ENCODE measurements at places on chromosomes 1 and 21.

GRCh38 chr1:26705788-26706311 lies 10.0 kb downstream of the ARID1A start:
- DNase-seq: no peak

GRCh38 chr1:209094384-209094783 lies 489.1 kb upstream of the CAMK1G start:
- no peak for DNase-seq

DNA sequence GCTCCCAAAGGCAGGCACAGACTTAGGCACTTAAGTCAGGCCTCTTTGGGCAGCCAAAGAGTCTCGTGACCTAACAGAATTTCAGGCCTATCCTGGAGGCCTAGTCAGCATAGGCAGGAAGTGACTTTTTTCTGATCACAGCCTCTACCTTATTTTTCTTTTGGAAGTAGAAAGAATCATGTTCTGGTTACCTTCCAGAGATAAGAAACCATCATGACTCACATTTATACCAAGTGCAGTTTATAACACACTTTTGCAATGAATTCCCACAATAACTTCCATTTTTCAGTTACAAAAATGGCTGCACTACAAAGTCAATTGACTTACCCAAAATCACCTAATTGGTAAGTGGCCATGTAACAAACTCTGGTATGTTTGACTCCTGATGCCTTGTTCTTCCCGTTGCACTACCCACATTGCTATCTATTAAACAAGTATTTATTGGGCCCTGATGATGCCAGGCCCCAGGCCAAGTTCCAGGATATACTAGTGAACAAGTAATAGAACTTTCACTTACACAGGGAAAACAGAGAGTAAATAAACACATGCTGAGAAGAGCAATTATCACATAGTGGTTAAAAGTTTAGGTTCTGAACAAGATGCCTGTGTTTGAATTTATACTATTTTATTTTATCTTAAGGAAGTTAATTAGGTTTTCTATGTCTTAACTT lies 74.3 kb downstream of the SH3GLB1 start:
- DNase-seq: no peak

- DNase-seq: no peak
These were observed 118.3 kb upstream of the FGGY start for GRCh38 chr1:59178339-59179187.

DNA sequence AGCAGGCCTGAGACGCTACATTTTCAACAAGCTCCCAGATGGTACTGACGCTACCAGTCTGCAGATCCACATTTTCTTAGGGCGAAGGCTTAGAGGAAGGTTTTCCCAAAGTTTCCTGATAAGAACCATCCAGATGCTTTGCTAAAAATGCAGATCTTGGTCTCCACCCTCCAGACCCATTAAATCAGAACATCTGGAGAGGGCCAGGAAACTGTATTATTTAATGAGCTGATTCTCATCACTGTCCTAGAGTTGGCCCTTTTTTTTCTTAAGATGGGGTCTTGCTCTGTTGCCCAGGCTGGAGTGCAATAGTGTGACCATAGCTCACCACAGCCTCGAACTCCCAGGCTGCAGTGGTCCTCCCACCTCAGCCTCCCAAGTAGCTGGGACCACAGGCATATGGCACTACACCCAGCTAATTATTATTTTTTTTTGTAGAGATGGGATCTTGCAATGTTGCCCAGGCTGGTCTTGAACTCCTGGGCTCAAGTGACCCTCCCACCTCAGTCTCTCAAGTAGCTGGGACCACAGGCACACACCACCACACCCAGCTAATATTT lies 67.2 kb upstream of the EFHD2 start:
- DNase-seq: no peak

DNA sequence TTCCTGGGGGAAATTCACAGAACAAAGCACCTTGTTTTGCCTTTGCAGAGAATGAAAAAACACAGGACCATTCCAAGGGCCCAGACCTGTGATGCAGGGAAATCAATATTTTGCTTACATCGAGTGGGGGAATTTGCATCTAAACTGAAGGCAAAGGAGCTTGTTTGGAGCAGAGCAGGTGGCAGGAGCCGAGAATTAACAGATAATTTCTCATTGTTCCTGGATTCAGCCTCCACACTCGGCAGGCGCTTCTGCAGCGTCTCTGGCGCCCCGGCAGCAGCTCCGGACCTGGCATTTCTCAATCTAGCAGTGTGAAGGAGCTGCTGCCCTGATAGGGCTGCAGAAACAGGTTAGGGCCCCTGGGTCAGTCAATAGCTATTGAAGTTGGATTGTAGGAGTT lies 2.0 kb upstream of the SYT6 start:
- no peak for DNase-seq

GRCh38 chr1:218946147-218946546 lies 227.5 kb upstream of the LYPLAL1 start:
- no peak for DNase-seq

DNA sequence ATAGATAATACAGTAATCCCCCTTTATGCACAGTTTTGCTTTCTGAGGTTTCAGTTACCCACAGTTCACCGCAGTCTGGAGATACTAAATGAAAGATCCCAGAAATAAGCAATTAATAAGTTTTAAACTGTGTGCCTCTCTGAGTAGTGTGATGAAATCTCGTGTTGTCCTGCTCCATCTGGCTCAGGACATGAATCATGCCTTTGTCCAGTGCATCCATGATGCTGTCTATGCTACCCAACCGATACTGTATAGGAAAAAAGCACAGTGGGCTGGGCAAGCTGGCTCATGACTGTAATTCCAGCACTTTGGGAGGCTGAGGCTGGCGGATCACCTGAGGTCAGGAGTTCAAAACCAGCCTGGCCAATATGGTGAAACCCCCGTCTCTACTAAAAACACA lies 85.0 kb upstream of the SLC2A1 start:
- DNase-seq: no peak

DNA sequence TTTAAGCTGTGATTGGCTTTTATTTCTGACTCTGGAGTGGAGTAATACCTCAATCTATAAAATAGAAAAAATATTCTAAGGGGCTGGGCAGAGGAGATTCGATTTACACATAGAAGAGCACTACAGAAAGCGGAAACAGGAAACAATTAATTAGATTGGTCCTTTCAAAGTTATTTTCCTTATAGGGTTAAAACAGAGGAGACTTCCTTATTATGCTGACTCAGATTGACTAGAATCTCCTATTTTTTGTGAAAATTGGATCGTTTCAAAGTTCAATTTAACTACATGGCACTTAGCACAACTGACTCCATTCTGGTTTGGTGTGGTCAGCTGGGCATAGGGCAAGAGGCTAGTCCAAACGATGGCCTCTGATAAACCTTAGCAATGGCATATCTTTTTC lies 48.3 kb upstream of the NCAM2 start:
- no peak for DNase-seq

DNA sequence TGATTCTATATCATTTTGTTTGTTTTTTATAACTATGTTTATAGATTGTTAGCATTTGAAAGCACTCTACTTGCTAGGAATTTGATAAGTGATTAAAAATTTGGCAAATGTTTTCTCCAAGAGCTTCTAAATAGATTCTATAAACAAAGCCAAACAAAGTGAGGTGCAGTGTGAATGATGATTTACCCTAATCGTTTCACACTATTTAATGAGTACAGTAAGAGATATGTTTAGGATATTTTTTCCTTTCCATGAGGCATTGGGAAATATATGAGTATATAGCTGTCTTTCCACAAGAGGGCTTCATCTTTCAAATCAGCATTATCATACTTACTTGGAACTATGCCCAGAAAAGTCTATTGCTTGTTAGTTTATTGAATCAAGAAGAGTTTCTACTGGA lies 277.0 kb upstream of the BRINP3 start:
- DNase-seq: no peak

DNA sequence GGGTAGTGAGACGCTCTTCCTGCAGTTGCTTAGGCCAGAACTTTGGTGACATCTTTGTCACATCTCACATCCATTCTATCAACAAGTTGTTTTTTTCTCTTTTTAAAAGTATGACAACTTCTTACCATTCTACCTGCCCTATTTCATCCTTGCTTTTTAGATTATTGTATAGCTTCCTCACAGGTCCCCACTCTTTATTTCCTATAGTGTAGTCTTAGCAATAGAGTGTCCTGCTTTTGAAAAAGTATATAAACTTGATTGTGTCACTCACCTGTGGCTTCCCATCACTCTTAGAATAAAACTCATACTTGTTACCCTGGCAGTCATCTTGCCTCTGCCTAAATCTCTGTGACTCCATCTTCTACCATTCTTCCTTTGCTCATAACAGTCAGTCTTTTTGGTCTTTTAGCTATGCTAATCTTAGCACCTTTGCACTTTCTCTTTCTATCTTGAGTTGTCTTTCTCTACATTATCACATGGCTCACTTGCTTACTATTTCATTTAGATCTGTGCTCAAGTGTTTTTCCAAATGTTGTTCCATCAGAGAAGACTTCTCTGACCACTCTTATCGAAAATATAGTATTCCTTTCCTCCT lies 9.5 kb downstream of the CDC73 start:
- no peak for DNase-seq

- DNase-seq: no peak
These were observed 2.8 kb downstream of the MYCL start for GRCh38 chr1:39898648-39899603.

DNA sequence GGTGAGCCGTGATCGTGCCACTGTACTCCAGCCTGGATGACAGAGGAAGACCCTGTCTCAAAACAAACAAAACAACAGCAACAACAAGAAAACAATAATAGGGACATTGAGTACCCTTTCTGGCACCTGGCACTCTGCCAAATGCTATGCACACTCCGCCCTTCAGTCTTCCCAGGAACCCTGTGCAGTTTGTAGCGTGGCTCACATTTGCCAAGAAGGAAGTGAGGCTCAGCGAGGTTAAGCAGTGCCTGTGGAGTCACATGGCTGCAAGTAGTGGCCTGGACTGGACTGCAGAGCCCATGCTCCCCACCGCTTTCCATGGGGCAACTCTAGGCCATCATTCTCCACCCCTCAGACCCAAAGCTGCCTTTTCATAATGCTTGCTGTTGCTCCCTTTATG lies 5.3 kb upstream of the EVA1B start:
- DNase-seq: no peak

DNA sequence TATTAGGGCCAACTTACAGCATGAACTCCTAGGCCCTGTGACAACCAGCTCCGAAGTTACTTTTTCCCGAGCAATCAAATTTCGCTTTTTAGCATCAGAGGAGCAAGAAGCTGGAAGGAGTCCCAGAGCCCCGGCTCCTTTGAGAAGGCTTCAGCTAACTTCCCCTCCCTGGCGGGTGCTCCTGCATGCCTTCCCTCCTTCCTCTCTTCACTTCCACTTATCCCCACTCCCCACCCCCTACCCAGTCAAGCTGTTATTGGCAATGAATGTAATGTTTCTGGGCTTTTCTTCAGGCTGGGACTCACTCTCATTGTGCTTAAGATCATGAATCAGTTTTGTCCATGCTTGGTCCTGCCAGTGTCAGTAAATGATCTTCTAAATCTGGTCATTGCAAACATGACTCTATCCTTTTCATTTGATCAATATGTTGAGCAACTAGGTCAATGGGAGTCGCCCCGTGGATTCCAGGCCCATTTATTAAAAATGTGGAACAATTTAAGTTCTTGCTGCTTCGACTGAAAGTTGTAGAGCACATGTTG lies 94.5 kb upstream of the TSPAN2 start:
- DNase-seq: no peak

GRCh38 chr1:201015551-201016091 lies 7.9 kb downstream of the KIF21B start:
- no peak for DNase-seq

DNA sequence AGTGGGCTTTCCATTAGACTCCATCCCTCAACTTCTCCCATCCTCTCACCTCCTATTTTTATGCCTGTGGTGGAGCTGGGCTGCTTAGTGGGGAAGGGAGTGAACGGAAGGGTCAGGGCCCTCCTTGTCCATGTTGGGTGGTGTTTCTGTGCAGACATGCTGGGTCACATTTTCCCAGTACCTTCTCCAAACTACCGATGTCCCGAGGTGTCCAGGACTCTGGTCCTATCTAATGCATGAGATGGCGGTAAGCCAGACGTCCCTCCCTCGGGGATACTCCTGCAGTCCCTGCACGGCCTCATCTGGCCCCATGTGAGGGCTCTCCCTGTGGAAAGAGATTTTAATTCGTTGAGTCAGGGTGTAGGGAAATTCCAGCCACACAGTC lies 61.0 kb downstream of the OBSCN start:
- DNase-seq: no peak

DNA sequence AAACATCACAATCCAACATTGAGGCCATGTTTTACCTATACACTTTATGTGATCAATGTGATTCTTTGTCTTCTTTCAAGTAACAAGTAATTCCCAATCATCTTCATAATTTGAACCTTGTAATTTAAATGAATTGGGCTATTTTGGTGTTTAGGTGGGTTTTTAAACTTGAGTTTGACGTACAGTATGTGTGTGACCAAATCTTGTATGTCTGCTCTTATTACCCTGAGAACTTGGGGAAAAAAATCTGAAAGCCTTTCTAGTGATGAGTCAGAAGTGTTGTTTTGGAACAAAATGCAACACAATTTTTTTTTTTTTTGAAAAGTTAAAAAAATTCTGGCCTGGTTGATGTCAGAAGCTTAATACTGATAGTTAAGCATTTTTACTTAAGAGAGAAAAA lies 68.5 kb downstream of the HHAT start:
- no peak for DNase-seq

GRCh38 chr1:225554216-225554812 lies 98.6 kb downstream of the ENAH start:
- DNase-seq: no peak

DNA sequence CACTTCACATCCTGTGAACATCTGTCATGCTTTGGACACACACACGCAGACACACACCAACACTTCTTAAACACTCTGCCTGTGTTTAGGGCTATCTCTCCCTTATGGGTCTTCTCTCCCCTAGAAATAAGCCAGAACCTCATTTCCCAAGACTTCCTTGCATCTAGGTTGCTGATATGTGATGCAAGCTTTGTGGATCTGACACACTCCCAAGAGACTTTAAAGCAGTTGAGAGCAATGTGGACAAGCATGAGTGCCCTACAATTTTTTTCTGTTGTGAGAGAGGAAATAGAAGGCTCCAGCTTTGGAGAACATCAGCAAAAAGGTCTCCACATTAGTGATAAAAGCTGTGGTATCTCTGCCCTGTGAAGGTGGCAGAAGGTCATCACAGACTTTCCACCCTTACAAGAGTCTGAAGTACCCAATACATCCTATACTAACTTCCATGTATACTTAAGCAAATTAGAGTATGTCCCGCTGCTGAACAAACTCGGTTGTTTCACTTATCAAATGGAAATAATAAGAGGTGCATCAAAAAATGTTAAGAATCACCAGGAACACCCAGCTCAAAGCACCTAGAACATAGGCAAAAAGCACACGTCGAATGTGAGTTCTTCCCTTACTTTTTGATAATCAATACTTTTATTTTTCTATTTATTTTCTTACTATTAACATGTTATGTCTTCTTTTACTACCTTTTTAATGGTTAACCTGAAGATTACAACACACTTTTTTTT lies 267.6 kb downstream of the SETD4 start:
- no peak for DNase-seq

GRCh38 chr1:15962671-15963362 lies 13.1 kb downstream of the ZBTB17 start:
- DNase-seq: no peak

DNA sequence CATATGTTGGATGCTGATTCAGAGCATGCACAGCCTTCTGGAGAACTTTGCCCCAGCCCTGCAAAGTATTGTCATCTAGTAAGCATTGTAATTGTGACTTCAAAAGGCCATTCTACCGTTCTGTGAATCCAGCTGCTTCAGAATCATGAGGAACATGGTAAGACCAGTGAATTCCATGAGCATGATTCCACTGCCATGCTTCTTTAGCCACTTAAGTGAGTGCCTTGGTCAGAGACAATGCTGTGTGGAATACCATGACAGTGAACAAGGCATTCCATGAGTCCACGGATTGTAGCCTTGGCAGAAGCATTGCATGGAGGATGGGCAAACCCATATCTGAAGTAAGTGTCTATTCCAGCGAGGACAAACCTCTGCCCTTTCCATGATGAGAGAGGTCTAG lies 123.7 kb downstream of the S1PR1 start:
- no peak for DNase-seq
